ENCODE measurements at places on chromosomes 16 and 17.
A peak's percentile ranks its signal among the peaks of the same experiment; 100 is the strongest.

DNA sequence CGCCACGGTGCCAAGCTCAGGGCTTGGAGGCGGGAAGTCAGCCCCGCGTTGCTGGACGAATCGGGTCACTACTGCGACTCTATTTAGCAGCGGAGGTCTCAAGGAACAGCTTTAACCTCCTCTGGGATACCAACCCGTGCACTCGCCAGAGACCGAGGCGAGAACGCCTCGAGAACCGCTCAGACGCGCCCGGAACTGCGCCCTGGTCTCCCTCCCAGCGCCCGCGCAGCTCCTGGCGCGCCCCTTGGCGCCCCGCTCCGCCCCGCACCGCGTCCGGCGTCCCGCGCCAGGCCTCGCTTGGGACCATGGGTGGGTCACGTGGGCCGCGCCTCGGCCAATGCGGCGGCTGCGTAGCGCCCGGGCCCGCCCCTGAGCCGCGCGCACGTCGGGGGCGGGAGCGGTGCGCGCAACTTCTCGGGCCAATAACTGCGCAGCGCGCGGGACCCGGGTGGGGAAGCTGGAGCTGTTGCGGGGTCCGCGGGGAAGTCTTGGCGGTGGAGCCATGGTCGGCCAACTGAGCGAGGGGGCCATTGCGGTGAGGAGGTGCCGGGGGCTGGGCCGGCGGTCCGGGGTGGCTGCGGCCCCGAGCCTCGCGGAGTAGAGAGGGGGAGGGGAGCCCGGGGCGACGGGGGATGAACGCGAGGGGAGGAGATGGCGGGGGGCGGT, at the start of the genes RPA1 and SMYD4:
RPA1 (plus strand) TSS at position 414 of the 666 bp plus-strand sequence; CDS start at position 503, 89 bp downstream.
SMYD4 (minus strand) TSS at position 311 of the 666 bp plus-strand sequence. CDS start 1,908 bp downstream, outside the sequence.
- DNase-seq: peak; percentile 93

DNA sequence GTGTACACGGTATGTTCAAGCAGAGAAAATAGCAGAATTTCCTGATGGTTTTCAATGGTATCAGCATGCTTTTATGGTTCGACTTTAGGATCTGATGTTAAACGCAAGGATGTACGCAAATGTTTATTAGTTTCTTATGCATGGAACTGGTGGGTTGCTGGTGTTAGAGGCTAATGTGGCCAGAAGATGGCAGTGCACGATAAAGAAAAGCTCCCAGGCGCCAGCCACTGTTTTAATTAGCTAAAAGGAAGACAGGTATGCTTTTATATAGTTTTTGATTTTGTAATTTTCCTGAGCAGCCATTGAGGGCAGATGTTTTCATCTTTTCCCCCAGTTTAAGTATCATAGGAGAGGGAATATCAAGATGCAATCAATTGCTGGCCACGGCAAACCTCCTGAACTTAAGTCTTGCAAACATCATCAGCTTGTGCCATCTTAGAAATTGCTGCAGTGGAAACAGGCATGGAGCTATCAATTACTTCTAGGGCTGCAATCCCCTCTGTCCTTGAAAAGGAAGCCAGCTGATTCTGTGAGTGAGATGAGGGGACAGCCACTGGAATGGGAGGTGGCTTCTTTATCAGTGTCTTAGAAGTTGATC, 648.5 kb upstream of the RBFOX1 start:
- peak; percentile 36 for DNase-seq

GRCh38 chr17:41519501-41520224, 973 bp upstream of the KRT15 start:
- peak; percentile 50 for DNase-seq

GRCh38 chr16:57647136-57647875, 18.9 kb downstream of the ADGRG1 start:
- peak; percentile 70 for DNase-seq

DNA sequence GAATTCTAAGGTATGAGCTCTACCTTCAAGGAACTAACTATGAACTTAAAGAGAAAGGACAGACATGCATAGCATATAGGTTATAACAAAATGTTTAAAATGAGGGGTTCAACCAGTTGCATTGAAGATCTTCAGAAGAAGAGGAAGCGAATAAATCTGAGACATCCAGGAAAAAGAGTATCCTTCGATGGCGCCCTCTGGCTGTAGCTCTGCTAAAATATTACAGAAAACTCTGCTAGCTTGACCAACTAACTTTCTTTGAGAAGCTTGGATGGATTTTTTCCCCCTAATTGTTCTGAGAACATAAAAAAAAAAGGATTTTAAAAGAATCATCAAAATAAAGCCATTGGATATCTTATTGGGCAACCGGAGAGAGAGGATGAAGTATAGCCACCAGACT, 659.9 kb upstream of the SOX9 start:
- DNase-seq: peak; percentile 64

DNA sequence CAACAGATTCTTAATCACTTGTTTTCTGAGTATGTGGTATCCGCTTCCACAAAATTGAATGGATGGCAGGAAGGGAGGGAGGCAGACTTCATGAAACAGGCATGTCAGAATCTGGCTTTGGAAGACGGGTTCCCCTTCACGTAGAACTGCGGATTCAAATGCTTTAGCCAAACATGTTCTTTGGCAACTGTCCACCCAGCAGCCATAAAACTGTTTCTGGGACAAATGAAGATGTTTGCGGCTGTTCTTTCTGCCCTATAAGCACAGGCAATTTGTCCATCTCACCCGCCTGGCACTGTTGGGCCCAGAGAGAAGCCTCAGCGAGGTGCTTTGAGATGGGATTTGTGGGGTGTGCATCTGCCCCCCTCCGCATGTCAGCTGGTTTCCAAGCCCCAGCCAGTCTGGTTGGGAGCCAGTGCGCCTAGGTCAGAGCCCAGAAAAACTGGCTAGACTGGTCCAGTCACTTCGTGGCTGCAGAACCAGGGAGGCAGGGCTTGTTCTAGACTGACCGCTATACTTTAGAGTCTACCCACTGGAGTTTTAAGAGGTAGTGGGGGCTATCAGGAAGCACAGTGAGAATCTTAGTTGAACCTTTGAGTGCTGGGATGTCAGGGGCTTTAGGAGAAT, 6.3 kb downstream of the CRHR1 start:
- peak; percentile 51 for DNase-seq

DNA sequence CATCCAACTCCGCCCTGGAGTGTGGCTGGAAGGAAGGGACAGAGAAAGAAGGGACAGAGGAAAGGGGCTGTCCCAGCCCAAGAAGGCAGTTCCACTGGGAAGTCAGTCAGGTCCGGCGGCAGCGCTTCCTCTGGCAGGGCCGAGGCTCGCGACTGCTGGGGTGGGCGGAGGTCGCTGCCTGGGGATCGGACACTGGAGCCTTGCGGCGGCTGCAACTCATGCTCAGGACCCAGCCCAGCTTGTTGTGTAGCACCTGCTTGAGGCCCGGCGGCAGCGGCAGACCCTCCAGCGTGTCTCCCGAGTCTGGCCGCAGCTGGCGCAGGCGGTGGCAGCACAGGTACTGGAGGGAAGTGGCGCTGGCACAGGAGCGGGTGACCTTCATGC, 4.0 kb upstream of the MRPS34 start:
- no peak for DNase-seq

GRCh38 chr17:1673041-1673785, 11.5 kb downstream of the PRPF8 start:
- DNase-seq: no peak

- DNase-seq: peak; percentile 81
Measured at GRCh38 chr17:76506408-76507345, 5.5 kb upstream of the RHBDF2 start.

- DNase-seq: no peak
Measured at GRCh38 chr17:21010705-21011596, 31.9 kb downstream of the USP22 start.

- DNase-seq: peak; percentile 94
Measured at GRCh38 chr17:18158022-18158600, 25.5 kb upstream of the ALKBH5 start.

- DNase-seq: no peak
Measured at GRCh38 chr16:5905935-5906334, 808.3 kb upstream of the EEF2KMT start.

- DNase-seq: no peak
Measured at GRCh38 chr17:8701221-8701620, 43.4 kb downstream of the CCDC42 start.

GRCh38 chr16:84746231-84746630, 46.4 kb downstream of the USP10 start:
- no peak for DNase-seq

DNA sequence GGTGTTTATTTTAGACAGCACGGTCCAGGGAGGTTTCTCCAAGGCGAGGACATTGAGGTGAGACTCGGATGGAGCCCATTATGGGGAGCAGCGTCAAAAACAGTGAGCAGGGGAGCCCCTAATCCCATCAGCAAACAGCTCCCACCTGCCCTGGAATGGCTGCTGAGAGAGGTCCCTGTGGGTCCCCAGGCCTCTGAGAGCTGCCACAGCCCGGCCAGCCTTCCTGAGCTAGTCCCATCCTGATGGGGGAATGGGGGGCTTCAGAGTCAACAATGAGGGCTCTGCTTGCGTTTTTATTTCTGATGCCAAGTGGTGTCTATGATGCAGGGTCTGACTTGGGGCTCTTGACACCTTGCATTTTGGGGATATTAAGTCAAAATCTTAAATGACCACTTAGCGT, 128.4 kb downstream of the GSG1L start:
- DNase-seq: no peak

DNA sequence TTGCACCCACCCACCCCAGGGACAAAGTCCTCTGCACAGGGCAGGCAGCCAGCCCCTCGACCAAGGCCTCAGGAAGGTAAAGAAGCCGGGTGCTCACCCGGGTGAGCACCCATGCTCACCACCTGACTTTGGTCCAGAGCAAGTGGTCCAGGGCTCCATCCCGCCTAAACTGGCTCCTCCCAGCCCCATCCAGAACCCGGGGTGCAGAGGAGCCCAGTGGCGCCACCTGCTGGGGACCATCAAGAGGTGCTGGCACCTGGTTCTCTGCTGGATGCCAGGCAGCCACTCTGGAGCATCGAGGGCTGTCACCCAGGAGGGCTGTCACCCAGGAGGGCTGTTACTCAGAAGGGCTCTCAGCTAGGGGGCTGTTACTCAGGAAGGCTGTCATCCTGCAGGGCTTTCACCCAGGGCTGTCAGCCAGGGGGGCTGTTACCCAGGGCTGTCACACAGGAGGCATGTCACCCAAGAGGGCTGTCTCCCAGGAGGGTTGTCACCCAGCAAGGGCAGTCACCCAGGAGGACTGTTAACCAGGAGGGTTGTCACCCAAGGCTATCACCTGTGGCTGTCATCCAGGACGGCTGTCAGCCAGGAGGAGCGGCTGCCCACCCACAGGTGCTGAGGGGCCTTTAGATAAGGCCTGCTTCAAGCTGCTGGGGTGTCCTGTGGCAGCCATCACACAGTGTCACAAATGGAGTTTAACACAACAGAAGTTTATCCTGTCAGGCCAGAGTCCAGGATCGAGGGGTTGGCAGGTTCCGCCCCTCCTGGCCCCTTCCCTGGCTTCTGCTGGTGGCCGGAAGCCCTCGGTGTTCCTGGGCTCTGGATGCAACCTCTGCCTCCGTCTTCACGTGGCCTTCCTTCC, 98.5 kb downstream of the TNFRSF13B start:
- DNase-seq: peak; percentile 47

- no peak for DNase-seq
Measured at GRCh38 chr17:6380915-6381438, 53.9 kb downstream of the AIPL1 start.

- no peak for DNase-seq
Measured at GRCh38 chr17:16275024-16275423, 58.0 kb downstream of the PIGL start.

- DNase-seq: no peak
Measured at GRCh38 chr17:28900986-28901726, 1.7 kb downstream of the DHRS13 start.

DNA sequence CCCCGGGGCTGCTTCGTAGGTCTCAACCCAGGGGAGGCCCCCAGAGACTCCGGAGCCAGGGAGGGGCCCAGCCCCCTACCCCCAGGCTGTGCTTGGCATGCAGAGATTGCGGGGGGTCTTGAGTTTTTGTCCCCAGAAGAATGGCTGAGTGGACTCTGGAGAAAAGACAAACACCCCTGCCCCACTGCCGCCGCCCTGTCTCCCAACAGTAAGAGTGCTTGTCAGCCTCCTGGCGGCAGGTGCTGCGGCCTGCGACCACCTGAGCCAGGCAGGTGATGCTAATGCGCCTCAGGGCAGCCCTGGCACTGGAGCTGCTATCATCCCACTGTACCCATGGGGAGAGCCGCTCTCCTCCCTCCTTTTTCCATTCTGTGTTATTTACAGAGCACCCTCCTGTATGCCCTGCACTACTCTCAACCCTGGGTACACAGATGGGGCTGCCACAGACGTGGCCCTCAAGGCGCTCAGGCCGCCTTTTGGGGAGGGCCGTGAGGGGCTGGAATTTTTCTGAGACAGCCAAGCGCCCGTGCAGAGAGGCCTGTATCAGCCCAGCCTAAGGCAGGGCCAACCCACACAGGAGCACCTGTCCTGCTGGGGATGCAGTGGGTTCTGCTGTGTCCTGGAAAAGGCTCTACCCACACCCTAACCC, 2.6 kb upstream of the IL17C start:
- peak; percentile 52 for DNase-seq

DNA sequence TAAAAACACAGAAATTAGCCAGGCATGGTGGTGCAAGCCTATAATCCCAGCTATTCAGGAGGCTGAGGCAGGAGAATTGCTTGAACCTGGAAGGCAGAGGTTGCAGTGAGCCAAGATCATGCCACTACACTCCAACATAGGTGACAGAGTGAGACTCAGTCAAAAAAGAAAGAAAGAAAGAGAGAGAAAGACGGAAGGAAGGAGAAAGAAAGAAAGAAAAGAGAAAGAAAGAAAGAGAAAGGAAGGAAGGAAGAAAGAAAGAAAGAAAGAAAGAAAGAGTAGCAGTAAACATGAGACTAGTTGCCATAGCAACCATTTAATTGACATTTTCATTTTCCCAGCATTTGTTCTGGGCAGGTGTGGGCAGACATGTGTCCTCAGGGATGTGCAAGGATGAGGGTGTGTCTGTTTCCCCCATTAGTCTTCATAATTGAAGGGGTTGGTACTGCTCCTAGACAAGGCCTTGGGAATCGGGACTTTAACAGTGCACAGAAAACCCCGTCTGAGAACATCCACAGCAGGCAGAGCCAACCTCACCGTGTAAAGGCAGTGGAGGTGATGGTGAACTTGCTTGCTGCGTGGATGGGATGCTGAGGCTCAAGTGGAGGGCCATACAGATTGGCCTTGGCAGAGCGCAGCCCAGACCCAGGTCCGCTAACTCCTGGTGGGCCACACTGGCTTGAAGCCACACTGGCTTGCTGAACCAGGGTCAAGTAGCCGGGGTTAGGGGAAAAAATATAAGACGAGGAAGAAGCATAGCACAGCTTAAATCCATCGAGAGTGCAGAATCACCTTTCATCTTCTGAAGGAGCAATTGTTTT, 35.2 kb upstream of the KIFC3 start:
- no peak for DNase-seq

DNA sequence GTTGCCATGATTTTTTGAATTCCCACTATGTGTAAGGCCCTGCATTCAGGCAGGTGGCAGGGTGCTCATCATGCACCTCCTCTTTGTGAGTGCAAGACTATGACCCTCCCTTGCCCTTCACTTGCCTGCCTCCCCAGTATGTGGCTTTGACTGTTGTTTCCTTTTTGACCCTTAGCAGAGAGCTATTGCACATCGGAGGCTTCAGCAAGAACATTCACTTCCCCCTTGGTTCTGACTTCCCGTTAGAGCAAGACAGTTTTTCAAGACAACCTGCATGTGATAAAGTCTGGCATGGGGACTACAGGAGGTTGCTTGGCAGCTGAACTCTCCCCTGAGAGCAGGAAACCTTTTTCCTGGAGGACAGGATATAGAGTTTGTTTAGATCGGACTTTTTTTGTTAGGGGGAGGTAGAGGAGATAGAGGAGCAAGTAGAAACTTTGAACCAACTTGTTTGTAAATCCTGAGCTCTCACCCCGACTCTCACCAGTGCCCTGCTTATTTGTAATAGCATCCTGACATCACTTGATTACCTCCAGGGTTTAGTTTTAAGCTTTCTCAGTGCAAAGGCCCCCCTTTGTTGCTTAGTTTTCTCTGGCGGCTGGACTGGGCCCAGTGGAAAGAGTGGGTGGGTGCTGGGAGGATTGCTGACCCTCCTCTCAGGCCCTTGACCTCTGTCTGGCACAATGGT, 34.3 kb downstream of the LIMD2 start:
- no peak for DNase-seq

Measured in DMS53 (cell line).